ENCODE measurements at places on chromosomes 6 and 20. TPM values are rescaled to one million over a fixed set of nuclear protein-coding genes. Genes with fewer than 3 reads are reported as not detected.

Gene TREM1
- total RNA-seq: not detected

Gene FAM184A
- total RNA-seq: under 0.01 TPM

Gene MYH7B
- under 0.01 TPM for total RNA-seq

Gene SPACA1
- total RNA-seq: not detected

Gene PHF10
- total RNA-seq: 17.7 TPM

Gene MAP1LC3A
- 13.4 TPM for total RNA-seq

Gene TRIM38
- 13.8 TPM for total RNA-seq

Gene PGC
- total RNA-seq: not detected

Gene TOX2
- total RNA-seq: 0.43 TPM

Gene ADGRG6
- total RNA-seq: 33.2 TPM

Gene THBS2
- 478 TPM for total RNA-seq

Gene KCNK16
- total RNA-seq: not detected

Gene ERVFRD-1
- not detected for total RNA-seq

Gene WASF1
- total RNA-seq: 14.2 TPM

Gene ETV7
- total RNA-seq: 0.32 TPM

Gene LINC00237
- total RNA-seq: not detected

Gene FAXC
- total RNA-seq: 0.32 TPM

Gene RAB44
- under 0.01 TPM for total RNA-seq

Gene TTK
- 27.6 TPM for total RNA-seq

All from fibroblast of villous mesenchyme (primary cell).